Heart right ventricle (tissue), 16 donors: ENCODE measurements at places on chromosomes 12 and 14.

DNA sequence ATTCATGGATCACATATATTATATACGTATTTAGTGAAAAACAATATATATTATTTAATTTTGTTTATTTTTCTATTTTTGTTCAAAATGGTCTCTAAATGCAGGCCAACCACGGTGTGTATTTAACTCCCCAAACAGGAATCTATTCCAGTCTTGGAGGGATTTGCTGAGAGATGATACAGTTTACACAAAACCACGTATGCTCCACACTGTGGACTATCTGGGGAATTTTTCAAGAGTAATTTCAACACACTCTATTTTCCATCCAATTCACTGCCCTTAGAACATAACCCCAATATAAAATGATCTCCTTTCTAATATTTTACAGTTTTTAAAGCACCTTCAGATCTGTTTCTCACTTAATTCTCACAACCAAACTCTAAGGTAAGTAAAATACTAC, 15.3 kb downstream of the EML1 start:
- no peak for DNase-seq

DNA sequence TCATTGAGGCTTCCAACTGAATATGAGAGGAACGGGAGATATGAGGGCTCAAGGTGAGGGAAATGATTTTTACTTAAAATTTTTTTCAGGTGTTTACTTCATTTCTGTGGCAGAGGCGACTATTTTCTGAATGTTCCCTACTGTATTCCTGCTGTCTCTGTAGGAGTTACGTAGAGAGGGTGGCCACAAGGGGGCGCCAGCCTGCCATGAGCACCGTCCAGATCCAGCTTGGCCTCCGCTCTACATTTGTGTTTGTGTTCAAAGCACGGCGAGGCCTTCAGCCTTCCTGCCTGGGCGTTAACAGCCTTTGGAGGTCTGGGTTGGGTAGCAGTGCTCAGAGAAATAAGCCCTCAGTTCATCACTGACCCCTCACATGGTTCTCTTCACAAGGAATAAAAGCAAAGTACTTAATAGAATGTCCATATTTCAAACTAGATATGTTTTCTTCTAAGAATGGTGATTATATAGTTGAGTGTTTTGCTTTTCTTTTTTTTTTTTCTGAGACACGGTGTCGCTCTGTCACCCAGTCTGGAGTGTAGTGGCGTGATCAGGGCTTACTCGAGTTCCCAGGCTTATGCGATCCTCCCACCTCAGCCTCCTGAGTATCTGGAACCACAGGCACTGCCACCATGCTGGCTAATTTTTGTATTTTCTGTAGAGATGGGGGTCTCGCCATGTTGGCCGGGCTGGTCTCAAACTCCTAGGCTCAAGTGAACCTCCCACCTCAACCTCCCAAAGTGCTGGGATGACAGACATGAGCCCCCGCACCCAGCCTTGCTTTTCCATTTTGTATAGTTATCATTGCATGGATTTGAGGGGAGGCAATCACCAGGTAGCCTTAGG, 22.3 kb downstream of the CKB start:
- DNase-seq = peak; percentile 87

DNA sequence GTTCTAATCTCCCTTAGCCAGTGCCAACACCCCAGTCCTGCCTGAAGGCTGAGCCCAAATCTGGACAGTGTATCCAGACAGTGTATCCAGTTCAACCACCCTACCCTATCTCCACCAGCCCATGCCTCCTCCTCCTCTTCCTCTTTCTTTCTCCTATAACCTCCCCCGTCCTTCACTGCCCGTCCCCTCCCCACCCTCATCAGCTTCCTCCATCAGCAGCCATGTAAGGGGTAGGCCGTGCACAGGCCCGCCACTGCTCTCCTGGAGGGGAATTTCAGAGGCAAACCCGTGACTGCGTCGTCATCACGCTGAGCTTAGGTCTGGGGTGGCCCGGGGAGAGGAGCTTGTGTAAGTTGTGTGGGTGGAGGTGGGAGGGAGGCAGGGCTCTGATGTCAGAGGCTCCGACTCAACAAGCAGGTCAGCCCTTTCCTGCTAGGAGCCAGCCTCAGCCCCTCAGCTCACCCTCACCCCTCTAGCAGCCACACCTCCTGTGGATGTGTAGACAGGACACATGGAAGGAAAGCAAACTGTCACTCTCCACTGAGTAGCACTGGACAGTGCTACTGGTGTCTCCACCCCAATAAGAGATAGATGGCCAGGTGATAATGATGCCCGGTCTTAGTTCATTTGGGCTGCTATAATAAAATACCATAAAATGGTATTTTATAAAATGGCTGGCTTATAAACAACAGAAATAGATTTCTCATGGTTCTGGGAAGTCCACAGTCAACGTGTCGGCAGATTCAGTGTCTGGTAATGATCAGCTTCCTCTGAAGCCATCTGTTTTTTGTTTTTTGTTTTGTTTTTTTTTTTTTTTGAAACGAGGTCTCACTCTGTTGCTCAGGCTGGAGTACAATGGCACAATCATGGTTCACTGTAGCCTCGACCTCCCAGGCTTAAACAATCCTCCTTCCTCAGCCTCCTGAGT, 50.5 kb downstream of the IRF2BPL start:
- peak; percentile 66 for DNase-seq

DNA sequence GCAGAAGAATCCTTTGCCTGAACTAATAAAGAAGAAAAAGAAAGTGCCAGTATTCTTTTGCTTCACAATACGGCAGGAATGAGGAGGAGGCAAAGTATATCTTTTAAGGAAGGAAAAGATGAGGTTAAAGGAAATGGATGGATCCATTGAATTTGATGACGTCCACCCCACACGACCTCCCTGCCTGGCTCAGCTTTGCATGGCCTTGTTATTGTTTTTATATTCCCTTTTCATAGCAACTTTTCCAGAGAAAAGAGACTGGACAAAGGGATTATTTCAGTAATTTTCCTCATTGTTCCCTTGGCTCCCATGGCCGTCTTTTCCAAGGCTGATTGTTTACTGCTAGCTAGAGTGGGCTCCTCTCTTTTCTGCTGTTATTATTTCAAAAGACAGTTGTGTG, 123.2 kb upstream of the SEL1L start:
- DNase-seq = no peak

- DNase-seq = no peak
Observed at GRCh38 chr12:126424696-126425095, 1359.5 kb downstream of the AACS start.

GRCh38 chr14:32404784-32405573, 75.9 kb downstream of the AKAP6 start:
- peak; percentile 45 for DNase-seq

DNA sequence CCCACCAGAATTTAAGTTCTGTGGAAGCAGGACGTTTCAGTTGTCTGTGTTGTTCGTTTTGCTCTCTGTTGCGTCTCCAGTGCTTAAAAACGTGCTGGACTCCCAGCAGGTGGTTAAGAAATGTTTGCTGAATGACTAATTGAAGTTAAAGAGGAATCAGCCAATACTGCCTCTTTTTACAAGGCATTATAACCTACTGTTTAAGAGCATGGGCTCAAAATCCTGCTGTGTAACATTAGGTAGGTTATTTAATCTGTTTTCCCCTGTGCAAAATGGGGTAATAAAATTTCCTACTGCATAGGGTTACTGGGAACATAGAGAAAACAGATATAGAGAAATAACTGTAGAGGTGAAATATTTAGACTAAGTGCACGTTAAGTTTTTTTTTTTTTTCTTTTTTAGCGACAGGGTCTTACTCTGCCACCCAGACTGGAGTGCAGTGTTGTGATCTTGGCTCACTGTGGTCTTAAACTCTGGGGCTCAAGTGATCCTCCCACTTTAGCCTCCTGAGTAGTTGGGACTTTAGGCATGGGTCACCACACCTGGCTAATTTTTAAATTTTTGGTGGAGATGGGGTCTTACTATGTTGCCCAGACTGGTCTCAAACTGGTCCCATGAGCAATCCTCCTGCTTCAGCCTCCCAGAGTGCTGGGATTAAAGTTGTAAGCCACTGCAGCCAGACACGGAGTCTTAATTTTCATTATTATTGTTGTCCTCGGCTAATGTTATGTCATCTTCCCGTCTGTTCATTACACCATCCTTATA, 139.4 kb upstream of the PRICKLE1 start:
- DNase-seq = no peak

DNA sequence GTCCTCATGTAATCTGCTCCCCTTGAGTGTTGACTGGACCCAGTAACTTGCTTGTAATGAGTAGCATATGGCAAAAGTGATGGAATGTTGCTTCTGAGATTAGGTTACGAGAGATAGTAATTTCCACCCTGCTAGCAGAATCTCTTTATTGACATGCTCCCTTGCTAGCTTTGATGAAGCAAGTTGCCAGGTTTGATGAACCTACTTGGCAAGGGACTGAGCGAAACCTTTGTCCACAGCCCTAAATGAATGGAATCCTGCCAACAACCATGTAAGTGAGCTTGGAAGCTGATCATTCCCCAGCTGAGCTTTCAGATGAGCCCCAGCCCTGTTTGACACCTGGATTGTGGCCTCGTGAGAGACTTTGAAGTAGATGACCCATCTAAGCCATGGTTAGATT, 120.8 kb upstream of the PLXNC1 start:
- DNase-seq = no peak

DNA sequence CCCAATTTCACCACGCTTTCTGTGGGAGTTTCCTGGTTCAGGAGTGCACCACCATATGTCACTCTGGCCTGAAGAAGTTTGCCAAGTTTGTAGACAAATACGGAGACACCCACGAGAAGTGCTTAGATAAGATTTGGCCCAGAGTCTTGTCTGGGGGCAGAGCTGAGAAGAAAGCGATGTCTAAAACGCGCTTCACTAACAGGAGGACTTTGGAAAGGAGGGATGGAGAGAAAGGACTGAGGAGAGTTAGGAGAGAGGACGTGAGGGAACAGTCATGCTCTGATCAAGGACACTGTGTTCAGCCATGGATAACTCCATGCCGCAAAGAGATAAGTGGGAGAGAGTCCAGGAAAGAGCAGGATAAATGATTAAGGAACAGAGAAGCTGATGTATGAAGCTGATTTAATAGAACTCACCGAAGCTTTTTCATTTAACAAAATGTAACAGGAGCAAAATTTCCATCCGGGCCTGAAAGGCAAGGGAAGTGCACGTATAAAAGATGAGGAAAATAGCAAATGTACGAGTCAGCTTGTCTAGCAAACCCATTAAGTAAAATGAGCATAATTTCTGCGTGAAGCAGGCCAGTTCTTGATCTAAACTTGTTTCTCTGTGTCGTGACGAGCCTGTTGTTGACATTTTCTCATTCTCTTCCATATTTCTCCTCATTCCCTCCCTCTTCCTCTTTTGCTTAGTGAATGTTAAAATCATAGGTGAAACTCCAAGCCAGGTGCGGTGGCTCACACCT, 23.4 kb upstream of the MAP3K9 start:
- no peak for DNase-seq

GRCh38 chr12:11075642-11076041, 13.5 kb upstream of the TAS2R46 start:
- DNase-seq = no peak

DNA sequence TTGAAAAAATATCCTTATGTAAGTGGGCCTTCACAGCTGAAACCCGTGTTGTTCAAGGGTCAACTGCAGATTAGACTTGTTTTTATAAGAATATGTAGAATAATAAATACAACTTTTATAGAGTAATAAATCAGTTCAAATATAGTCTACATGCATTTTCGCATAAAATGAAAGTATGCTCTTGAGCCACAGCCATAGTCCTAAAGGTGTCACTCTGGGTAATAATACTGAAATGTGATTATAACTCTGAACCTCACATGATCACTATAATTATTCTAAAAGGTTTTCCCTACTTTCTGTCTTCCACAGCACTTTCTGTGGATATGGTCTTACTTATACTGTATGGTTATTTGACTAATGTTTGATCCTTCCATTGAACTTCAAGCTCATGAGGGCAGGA, 185.8 kb downstream of the SLC6A15 start:
- no peak for DNase-seq

DNA sequence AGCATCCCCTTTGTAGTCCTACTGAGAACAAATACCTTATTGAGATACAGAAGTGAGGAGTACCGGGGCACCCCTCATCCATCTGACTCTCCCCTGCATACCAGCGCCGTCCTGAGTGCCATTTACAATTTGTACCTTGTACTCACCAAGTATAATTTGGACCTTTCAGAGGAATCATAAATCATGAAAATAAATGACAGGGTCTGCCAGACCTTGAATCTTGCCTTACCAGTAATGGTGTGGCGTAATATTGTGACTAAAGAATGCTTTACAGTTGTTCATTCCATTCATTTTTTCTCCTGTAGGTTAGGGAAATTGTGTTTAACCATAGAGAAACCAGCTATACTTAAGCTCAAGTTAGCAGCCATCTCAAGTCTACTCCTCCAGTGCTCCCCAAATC, 243.7 kb upstream of the RGS6 start:
- no peak for DNase-seq

GRCh38 chr14:86954623-86955022, 1038.4 kb downstream of the GALC start:
- no peak for DNase-seq

DNA sequence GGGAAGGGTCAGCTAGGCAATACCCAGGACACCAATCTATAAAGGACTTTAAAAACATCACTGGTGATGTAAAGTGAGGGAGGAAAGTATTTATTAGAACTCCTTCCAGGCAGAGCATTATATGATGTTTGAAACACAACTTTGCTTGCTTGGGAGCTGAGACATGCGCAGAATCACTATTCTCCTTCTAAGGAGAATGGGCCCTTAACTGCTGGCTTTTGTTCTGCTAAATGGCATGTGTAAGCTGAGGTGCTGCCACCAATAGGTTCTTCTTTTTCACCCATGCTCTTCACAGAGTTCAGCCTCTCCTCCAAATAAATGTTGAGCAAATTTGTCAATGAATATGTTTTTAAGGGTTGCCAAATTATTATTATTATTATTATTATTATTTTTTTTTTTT, 3.9 kb downstream of the STAC3 start:
- DNase-seq = no peak

- no peak for DNase-seq
Observed at GRCh38 chr14:21408147-21408546, 24.3 kb upstream of the SUPT16H start.

DNA sequence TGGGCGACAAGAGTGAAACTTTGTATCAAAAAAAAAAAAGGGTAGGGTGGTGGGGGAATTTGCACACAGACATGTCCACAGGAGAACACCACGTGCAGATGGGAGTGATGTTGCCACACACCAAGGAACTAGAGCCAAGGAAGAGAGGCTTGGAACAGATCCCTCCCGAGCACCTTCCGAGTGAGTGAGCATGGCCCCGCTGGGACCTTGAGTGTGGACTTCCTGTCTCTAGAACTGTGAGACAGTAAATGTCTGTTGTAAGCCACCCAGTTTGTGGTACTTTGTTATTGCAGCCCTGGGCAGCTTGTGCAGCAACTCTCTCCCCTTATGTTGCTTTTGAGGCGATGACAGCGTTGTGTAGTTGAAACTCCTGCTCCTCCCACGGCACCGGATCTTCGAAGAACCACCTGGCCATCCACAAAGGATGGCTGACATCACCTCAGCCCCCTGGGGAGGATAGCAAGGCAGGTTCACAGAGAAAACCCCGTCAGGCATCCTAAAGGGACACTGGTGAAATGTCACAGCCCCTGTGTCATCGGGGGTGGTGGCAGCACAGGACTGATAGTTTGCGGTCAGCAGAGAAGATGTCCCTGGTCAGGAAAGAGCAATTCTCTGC, 54.7 kb upstream of the PLEKHG3 start:
- no peak for DNase-seq

- DNase-seq = no peak
Observed at GRCh38 chr12:124762791-124763593, 100.7 kb downstream of the SCARB1 start.
